ENCODE measurements at places on chromosomes 7 and 10.

GRCh38 chr7:150406567-150407421 is 27.7 kb downstream of the ZNF775 start:
- no peak for DNase-seq

DNA sequence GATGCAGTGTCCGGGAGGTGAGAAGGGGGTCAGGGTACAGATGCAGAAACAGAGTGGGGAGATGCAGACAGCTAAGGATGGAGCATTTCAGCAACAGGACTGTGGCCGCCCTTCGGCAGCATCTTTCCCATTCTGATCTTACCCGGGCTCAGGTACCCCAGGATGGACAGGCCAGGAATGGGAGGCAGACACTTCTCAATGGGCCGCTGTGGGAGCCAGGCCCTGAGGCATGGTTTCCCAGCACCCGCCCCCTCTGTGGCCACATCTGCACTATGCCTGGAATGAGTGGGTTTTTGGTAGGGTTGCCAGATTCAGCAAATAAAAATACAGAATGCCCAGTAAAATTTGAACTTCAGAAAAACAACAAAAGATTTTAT is 105.2 kb upstream of the CTBP2 start:
- peak; percentile 3 for DNase-seq

- DNase-seq: no peak
Measured at GRCh38 chr7:45888185-45888992, at the start of gene IGFBP1. Gene IGFBP1, plus strand, starts transcription at chr7:45888488. Its CDS starts 165 bp downstream, at chr7:45888653.

DNA sequence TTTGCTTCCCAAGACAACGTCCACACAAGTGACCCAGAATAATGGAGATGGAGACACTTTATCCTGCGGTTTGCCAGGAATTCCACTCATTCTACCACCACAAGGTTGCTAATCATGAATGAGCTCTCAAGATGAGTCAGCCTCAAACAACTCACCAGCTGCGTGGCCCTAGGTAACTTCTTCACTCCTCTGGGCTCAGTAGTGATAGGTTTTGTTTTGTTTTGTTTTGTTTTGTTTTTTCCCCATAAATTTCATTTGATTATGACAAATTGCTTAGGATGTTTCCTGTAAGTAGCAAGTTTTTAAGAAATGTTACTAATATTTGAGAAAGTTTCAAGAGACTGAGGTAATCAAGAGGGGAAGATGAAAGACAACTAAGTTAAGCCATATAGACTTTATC is 286.8 kb downstream of the PARD3 start:
- DNase-seq: peak; percentile 96

DNA sequence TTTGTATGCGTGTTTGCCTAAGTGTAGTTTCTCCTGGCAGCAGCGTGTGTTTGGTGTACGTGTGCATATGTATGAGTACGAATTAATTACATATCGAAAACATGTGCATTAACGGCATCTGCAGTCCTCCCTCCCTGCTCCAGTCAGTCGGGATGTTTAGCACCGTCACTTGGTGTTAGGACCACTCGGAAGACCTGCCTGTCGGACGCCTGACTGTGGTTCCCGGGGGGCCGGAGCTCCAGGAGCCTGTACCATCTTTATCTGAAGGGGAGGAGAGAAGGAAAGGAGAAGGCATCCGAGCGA is 1.1 kb upstream of the CNTNAP2 start:
- DNase-seq: no peak
